ENCODE measurements at places on chromosomes 4 and X.

DNA sequence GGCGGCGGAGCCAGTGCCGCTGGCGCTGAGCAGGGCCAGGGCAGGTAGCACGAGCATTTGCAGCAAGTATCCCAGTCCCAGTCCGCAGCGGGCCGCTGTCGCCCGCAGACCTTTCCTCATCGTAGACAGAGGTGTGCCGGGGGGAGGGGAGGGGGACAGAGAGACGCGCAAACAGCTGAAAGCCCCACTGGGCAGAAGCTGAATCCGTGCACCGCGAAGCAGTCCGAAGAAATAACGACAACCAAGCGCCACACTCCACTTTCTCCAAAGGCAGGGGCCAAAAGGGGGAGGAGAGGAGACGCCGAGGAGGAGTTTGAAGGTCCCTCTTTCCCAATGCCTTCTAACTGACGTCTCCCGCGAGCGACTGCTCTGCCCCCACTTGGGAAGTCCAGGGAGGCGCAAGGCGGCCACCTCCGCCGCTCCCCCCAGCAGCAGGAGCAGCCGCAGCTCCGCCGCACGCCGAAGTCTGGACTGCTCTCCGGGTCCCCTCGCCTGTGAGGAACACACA, at the start of gene UNC5C:
UNC5C (minus strand) TSS at position 236 of the 508 bp plus-strand sequence.
- no peak for DNase-seq

DNA sequence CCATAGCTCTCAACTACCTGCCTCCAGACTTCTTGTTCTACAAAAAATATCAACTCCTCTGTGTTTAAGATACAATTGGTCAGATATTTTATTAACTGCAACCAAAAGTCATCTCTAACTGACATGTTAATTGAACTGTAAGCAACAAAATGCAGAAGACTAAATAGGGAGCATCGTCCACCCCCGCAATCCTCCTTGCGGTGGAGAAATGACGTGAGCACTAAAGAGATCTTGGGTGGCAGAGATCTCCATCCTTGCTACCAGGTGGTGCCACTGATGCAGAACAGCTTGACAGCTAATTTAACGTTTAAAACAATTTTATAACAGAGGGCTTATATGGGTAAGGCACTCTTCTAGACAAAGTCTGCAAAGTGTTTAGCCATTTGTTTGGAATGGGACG, 164.4 kb upstream of the FTHL17 start:
- no peak for DNase-seq

GRCh38 chr4:65918872-65919271, 248.6 kb upstream of the EPHA5 start:
- DNase-seq, result no peak

GRCh38 chr4:9920029-9920428, 101.3 kb downstream of the SLC2A9 start:
- DNase-seq, result no peak

- DNase-seq, result no peak
Observed at GRCh38 chr4:90852237-90852636, 725.0 kb downstream of the CCSER1 start.

DNA sequence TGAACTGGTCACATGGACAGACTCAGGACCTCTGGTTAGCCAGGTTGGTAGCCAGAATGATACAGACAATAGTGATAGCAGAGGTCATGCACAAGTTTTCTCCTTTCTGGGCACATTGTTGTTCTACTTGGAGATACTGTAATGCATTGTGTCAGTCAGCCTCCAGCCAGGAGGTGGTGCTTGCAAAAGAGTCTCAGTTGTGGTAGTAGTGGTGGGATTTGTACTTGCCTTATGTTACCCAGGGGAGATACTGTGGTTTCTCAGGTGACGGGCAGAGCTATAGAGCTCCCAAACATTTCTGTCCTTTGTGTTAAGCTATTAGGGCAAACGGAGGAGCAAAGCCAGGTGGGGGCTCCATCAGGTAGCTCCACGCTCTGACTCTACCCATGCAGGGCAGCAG, 190.5 kb downstream of the STPG2 start:
- DNase-seq, result no peak

DNA sequence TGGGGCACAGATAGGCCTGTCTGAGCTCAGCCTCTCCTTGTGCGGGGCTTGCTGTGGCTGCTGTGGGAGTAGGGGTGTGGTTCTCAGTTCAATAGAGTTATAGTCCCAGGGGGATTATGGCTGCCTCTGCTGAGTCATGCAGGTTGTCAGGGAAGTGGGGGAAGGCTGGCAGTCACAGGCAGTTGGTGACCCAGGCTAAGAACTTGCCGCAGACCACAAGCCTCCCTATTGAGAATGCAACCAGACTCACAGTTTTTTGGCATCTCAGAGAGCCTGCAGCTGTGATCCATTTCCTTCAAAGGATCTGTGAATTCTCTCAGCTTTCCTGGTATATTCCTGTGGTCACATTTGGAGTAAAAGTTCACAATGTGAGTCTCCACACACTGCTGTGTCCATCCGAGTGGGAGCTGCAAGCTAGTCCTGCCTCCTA, 364.9 kb downstream of the ZNF674 start:
- no peak for DNase-seq

DNA sequence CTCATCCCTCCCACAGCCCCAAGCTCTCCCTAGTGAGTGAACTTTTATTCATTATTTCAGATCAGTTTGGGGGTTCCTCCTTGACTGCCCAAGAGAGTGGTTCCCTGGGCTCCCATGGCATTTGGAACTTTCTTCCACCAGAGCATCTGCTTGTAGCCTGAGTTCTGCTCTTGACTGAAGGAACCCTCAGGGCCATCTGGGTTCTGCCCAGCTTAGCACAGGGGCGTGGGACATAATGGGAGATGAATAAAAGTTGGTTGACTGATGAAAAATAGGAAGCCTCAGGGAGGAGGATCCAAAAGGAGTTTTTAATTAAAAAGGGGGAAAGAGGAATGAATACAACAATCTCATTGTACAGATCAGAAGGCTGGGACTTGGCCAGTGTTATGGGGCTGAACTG, 73.4 kb downstream of the CYTL1 start:
- DNase-seq, result no peak
